ENCODE measurements at places on chromosomes 2 and 18.

DNA sequence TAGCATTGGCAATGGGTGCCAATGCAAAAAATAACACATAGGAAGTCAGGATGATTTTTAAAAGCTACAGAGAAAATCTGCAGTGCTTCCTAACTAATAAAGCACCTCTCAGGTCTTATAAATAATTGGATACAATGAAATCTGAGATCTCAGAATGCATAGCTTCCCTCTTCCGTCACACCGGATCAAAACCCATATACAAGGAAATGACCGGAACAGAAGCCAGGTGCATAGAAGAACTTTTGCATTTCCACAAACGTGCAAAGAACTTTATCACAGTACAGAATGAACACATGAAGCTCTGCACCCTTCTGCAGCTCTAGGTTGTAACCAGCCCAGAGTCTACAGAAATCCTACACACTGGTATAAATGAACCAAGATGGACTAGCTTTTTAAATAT, 145.4 kb downstream of the TCF4 start:
- no peak for DNase-seq

DNA sequence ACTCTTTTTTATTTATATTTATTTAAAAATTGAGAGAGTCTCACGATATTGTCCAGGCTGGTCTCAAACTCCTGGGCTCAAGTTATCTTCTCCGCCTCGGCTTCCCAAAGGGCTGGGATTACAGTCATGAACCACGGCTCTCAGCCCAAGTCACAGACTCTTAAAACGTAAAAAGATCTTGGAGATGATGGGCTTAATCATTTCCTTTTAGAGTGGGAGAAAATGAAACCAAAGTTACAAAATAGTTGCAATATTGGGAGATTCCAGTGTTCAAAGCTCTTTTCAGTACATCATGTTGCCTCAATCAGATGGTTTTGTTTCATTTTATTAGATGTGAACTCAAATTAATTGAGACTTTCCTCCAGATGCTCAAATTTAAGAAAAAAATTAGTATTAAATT, 151.4 kb upstream of the XPO1 start:
- DNase-seq: no peak

- DNase-seq: no peak
Measured at GRCh38 chr18:61274416-61274960, 58.7 kb upstream of the CDH20 start.

- no peak for DNase-seq
Measured at GRCh38 chr2:100891906-100892642, 72.1 kb downstream of the NPAS2 start.
